ENCODE measurements at places on chromosomes 1 and 21.

DNA sequence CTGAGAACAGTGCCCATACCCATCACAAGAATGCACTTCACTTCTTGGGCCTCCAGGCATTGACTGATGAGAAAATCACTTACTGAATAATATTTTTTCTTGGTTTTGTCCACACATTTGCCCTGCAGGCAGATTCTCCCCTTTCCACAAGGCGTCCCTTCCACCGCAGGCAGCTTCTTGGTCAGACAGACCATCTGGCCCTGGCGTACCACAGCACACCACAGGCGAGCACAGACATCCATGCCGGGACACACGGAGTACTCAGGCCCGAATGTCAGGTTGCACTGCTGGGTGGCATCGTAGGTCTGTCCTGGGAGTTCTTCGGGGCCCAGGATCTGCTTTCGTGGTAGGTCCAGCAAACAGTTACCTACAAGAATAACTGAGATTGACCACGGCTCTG is 32.5 kb downstream of the ADAMTS5 start:
- no peak for DNase-seq

DNA sequence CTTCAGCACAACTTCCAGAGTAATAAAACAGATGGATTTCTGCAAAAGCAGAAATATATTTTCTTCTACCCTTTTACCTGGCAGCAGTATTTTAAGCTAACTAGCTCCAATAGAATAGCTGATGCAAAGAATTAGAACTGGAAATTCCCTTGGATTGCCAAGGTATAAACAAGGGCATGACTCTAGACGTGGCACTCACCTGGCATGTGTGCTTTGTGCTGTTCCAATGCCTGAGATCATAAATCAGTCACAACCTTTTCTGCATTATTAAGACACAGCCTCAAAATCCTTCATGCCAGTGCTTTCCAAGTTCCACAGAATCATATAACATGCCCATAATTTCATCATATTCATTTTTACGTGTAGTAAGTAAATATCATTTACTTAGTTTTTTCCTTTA is 1048.7 kb downstream of the ADGRL2 start:
- no peak for DNase-seq

- no peak for DNase-seq
These were observed 310.0 kb downstream of the SMYD3 start for GRCh38 chr1:246197076-246197475.

GRCh38 chr1:28104866-28105467 is 16.6 kb upstream of the EYA3 start:
- no peak for DNase-seq

DNA sequence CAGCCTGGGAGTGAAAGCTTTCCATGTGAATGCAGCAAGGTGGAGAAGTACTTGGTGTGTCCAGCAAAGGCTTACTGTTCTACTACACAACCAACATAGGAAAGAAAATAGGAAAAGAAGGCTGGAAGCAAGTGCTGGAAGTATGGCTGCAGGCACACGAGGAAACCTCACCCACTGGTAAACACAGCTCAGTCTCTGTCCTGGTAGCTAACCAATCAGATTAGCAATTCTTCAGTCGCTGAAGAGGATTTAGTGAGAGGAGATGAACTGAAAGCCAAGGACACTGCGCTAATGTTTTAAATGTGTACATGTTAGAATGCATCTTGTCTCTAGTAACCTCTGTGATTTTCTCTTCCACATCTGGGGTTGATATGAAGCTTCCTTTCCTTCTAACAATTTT is 36.2 kb upstream of the CACHD1 start:
- DNase-seq, result no peak

- DNase-seq, result no peak
These were observed 64.7 kb downstream of the NRIP1 start for GRCh38 chr21:15000081-15000480.

DNA sequence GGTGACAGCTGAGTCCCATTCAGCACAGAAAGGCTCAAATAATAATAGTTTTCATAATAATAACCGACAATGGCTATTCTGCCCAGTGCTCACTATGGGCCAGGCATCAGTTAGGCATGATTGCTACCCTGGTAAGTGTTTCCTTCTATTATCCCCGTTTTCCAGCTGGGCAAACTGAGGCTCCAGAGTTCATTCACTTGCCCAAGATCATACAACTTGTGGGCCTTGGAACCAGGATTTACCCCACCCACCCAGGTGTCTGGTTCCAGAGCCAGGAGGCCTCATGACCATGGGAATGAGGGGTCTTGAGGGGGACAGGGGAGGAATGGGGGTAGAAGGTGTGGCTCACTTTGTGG is 518 bp downstream of the PLOD1 start:
- no peak for DNase-seq

GRCh38 chr1:153985941-153986761 is at the start of gene RAB13:
Gene RAB13, minus strand, starts transcription at chr1:153986339. Its CDS starts 103 bp downstream, at chr1:153986236.
- DNase-seq, result peak; percentile 95

GRCh38 chr1:85033221-85033620 is 15.1 kb downstream of the MCOLN3 start:
- no peak for DNase-seq

Data from left hindlimb (tissue), 1 donor.